Activated CD4-positive, alpha-beta T cell treated with anti-CD3 and anti-CD28 coated beads for 36 hours (primary cell): ENCODE measurements at places on chromosomes 6 and 20.

DNA sequence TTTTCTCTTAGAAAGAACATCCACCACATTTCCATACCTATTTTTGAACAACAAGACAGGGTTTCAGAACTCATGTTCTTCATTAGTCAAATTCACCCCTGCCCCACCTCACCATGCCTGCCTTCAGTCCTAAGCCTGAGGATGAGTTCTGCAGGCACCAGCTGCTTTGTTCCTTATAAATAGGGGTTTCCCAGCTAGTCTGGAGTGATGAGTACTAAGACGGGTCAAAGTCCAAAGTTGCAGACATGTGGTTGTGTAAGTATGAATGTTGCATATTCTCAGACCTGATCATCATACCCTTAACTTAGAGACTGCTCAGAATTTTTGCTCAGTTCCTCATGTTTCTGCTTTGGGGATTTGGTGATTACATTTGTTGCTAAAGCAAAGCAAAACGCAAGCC is 257.7 kb upstream of the CDYL start:
- no peak for DNase-seq

DNA sequence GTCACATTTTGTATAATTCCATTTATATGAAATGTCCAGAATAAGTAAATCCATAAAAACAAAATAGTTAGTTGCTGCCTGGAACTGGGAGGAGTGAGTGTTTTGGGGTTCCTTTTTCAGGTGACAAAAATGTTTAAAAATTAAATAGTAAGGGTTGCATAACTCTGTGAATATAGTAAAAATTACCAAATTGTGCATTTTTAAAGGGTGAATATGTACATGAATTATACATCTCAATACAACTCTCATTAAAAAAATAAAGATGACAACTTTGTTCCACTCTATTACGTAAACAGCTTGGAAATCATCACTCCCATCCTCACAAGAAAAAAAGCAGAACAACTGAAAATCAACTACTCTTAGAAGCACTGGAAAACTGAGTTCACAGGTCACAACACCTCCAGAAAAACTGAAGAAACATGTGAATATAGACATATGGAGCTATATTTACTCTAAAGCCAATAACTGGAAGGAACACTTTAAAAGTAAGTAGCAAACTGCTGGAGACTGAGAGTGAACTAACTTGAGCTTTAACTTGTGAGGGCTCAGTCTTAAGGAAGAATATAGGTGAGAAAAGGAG is 40.0 kb downstream of the RANBP9 start:
- DNase-seq, result no peak

GRCh38 chr6:135146162-135146934 is 34.8 kb upstream of the MYB start:
- DNase-seq, result no peak

GRCh38 chr6:6590530-6590929 is 2.0 kb downstream of the LY86 start:
- no peak for DNase-seq

DNA sequence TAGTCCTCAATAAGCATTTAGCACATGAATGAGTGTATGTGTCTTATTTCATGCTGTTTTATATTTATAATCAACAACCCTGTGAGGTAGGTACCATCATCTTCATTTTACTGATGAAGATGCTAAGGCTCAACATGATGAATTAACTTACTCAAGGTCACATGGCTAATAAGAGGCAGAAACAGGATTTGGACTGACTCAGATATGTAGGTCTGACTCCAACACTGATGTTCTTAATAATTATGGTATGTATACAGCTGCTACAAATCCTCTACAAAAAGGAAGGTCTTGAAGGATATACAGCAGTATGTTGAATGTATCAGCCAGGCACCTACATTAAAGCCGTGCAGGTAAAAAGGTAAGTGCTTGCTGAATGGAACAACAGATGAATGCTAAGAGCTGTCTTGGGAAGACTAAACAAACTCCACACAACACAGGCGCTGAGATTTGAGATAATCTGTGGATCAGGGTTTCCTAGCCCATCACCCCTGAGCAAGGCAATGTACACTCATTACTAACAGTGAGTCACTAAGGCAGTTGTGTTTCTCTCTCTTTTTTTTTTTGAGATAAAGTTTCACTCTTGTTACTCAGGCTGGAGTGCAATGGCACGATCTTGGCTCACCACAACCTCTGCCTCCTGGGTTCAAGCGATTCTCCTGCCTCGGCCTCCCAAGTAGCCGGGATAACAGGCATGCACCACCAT is 31.9 kb downstream of the TTI1 start:
- DNase-seq, result peak; percentile 46

DNA sequence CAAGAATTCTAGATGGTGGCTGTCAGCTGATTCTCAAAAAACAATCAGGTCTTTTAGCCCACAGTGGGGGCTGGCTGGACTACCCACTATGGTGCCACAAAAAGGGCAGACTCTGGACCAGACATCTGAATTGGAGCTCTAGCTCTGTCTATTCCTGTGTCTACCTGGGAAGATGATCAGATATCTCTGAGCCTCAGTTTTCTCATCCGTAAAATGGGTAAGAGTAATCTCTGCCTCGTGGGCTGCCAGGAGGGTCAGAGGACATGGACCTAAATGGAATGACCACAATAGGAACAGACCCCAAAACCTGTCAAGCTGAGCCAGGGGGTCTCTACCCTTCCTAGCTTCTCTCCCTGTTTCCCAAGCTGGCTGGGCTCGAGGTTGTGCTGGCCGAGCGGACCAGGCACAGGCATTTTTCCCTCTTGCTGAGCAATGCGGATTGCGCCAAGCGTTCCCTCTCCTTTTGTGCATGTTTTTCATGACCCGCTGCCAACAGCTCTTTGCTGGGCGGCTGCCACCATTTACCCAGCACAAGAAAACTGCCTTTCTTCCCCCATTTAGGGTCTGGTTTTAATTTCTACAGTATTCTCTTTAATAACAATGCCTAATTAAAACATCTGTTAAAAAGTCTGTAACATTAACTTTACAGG is 74.7 kb upstream of the MAFB start:
- no peak for DNase-seq

- DNase-seq, result no peak
Measured at GRCh38 chr20:841568-842546, 8.3 kb downstream of the FAM110A start.

DNA sequence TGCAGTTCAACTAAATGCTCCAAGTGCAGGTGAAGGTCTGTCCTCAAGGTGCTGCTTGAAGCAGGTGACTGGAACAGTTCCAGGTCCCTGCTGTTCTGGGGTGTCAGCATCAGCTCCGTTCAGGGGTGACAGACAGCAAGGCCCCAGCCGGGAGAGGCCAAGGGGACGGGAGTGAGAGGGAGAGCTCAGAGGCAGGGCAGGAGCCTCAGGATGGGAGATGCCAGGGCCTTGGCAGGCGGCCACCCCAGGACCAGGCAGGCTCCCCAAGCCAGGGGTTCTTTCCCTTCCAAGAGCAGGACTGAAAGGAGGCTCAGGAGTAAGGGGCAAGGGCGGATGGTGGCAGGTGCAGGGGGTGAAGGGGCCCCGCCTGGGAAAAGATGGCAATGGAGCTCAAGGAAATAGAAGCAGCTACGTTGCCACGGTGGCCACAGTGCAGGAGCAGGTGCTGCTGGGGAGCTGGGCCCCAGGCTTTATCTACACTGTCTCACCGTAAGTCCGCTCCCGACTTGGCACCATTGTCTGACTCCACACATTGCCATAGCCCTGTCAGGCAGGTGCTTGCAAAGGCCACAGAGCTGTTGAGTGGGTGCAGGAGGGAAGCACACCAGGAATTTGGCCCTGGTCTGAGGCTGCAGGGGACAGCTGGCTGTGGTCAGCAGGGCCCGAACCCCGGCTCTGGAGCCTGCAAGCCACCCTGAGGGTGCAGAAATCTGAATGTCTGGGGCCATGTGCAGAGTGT is 43.1 kb downstream of the ERMARD start:
- DNase-seq, result no peak

DNA sequence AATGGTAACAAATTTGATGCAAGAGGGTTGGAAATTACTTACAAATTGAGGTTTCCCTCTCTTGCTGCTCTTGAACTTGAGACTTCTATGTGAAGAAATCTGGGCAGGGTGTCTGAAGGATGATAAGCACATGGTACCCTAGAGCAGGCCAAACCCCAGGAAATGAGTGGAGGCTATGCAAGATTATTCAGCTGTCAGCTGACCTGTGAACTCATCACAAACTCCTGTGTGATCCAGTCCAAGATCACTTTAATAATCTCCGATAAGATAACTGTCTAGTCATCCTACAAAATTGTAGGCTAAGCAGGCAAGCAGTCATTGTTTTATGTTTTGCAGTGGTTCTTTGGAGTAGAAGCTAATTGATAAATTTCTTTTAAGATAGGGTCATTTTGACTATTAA is 213.1 kb downstream of the BTBD3 start:
- DNase-seq, result no peak

DNA sequence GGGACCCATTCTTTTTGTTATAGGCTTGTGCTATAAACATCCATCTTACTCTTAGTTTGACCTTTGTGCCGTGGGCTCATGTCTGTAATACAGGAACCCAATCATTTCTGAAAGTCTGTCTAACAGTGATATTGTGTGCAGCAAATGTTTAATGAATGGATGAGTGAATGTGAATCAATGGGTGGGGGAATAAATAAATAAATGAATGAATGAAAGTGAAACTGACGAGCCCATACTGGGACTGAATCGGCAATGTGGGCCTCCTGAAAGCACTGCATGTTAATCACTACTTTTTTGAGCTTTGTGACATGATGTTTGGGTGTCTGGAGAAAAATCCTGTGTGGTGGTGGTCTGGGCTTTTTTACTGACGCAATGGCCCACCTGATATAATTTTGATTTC is 175.0 kb downstream of the GMPR start:
- peak; percentile 51 for DNase-seq

DNA sequence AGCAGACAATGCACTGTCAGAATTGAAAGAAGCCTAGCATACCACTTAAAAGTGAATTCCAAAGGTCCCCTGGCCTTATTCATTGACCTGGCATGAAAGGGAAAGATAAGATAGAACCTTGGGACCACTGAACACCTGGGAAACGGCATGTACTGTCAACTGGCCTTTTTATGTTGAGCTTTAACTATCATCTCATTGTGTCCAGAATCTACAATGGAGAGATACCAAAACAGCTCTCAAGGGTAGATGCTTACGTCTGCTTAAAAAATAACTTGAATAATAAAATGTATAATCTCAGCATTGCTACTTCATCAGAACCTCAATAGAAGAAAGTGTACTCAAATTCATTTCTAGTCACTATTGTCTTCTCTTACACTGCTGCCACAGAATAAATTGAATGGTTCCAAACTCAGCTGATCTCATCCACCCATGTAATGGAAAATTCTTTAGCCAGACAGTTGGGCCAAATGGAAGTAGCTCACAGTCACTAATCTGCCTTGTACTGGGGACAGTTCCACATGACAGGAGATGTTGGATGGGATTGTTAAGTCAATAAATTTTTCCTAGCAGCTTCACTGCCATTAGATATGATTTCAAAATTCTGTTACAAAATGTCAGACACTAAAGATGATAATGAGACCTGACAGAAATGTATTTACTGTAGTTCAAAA is 93.8 kb downstream of the MLIP start:
- DNase-seq, result no peak

DNA sequence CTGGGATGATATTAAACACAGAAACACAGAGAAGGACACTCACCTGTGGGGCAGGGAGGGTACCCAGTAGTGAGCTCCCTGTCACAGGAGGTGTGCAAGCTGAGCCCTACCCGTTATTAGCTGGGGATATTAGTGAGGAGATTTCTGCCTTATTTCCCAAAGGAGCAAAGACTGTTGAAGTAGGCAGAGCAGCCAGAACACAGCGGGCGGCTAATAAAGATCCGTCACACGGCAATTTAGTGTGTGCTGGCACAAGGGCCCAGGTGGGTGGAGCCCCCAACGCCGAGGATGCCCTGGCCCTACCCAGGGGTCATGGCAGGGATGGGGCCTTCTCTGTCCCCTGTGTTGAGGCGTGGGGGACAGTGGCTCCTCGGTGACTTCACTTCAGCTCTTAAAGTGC is 8.3 kb downstream of the VSTM2L start:
- DNase-seq, result no peak

- DNase-seq, result no peak
Measured at GRCh38 chr6:111552958-111553357, 52.7 kb downstream of the TRAF3IP2 start.

DNA sequence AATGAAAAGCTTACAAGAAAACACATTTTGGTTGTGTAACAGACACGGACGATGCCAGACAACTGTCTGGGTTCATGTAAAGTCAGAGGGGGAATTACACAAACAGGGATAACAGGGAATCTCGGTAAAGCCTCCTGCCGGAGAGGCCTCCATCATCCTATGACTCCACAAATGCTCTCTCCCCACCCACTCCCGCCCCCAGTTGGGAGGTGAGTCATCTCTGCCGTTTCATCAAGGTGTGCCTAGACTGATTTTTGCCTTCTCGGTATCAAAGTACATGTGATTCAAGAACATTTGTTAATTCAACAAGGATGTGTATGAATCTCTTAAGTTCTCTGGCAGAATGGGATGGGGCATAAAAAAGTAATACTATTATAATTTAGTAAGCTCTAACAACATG is 304.9 kb upstream of the PRDM1 start:
- peak; percentile 76 for DNase-seq

DNA sequence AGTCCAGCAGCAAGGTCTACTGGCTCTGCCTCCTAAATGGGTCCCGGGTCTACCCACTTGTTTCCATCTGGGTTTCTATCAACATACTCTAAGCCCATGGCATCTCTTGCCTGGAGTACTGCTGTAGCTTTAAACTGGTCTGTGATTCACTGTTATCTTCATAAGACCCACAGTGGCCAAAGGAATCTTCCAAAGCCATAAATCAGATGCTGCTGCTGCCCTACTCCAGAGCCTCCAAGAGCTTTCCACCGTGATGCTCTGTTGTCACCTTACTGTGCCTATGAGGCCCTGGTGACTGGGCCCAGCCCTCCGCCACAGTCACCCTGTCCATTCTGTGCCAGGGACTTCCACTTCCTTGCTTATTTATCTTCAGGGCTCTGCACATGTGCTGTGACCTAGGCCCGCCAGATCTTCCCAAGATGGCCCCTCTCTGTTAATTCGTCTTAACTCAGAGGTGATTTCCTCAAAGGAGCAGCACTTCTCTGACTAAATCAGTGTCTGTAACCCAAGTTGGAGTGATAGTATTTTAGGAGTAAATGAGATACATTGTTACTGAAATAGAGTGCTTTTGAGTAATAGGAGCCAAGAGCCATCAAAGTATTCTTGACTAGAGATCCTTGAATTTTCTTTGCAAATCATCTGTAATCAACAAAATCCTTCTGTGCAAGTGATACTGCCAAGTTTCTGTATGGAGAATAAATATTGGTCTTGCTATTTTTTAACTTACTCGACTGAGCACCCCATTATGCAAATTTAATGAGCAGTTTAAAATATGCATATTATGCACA is 102.5 kb downstream of the PPP1R14C start:
- DNase-seq, result no peak

DNA sequence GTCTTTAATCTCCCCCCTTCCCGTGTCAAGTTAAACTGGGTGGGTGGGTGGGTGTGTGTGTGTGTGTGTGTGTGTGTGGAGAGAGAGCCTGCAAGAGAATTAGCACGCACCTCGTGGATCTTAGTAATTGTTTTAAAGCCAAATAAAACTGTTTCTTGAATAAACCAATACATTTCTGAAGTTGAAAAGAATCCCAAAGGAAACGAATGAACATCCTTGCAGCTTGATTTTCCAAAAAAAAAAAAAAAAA is 381 bp upstream of the BICRAL start:
- no peak for DNase-seq
